ENCODE measurements at places on chromosomes 3 and 15. TPM values are rescaled to one million over a fixed set of nuclear protein-coding genes. Genes with fewer than 3 reads are reported as not detected.

Gene PLSCR4
- total RNA-seq = not detected

Gene HAUS2
- total RNA-seq = 39.1 TPM

Gene TM6SF1
- total RNA-seq = not detected

Gene PEAK1
- 12.4 TPM for total RNA-seq

Gene EXD1
- total RNA-seq = not detected

Gene FMN1
- total RNA-seq = 0.19 TPM

Gene TSC22D2
- 49.3 TPM for total RNA-seq

Gene CLDN18
- not detected for total RNA-seq

Gene CLEC3B
- not detected for total RNA-seq

Gene SHC4
- total RNA-seq = not detected

Gene GOLGA8T
- 0.19 TPM for total RNA-seq

Gene GOLGA8O
- total RNA-seq = 1.8 TPM

Gene CHRNA7
- total RNA-seq = not detected

Gene GPR149
- total RNA-seq = not detected

Gene DBR1
- 31.2 TPM for total RNA-seq

Gene USP19
- 88.6 TPM for total RNA-seq

Gene ACTRT3
- not detected for total RNA-seq

Gene RLBP1
- total RNA-seq = not detected

Gene DNAJB11
- total RNA-seq = 70.2 TPM

Gene OCA2
- not detected for total RNA-seq

Gene RAF1
- total RNA-seq = 159 TPM

Gene SUCNR1
- not detected for total RNA-seq

Gene SPRED1
- 0.50 TPM for total RNA-seq

Gene TAGLN3
- total RNA-seq = not detected

Gene LRTM1
- not detected for total RNA-seq

Gene TJP1
- not detected for total RNA-seq

Gene CDC25A
- total RNA-seq = not detected

Gene TMCO5A
- total RNA-seq = not detected

Gene CLSTN2
- not detected for total RNA-seq

Gene SLC25A26
- 37.4 TPM for total RNA-seq

Gene CHRFAM7A
- total RNA-seq = not detected

Gene DENND4A
- 105 TPM for total RNA-seq

Gene LMAN1L
- total RNA-seq = not detected

Gene TRPM7
- 29.5 TPM for total RNA-seq

Gene SKOR1
- total RNA-seq = 2.3 TPM

Gene CCDC39
- not detected for total RNA-seq

Gene RBP2
- total RNA-seq = not detected

Gene MOBP
- not detected for total RNA-seq

Gene NPAP1
- total RNA-seq = not detected

Measured in CD8-positive, alpha-beta T cell (primary cell).